ENCODE measurements at places on chromosomes 12 and 14. TPM values are rescaled to one million over a fixed set of nuclear protein-coding genes. Genes with fewer than 3 reads are reported as not detected.

DNA sequence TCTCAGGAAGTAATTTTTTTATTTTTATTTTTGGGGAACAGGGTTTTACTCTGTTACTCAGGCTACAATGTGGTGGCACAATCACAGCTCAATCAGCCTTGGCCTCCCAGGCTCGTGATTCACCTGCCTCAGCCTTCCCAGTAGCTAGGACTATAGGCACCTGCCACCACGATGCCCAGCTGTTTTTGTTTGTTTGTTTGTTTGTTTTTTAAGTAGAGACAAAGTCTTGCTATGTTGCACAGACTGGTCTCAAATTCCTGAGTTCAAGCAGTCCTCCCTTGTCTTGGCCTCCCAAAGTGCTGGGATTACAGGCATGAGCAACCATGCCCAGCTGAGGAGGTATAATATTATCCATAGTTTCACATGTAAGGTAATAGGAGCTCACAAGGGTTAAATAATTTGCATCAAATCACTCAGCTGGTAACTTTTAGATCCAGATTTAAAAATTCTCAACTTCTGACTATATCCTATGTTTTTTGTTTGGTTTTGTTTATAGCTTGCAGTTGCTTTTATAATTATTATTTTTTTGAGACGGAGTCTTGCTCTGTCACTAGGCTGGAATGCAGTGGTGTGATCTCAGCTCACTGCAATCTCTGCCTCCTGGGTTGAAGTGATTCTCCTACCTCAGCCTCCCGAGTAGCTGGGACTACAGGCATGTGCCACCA lies 629.3 kb downstream of the DIO2 start:
- no peaks in the 10 kb centered on the region for H3K27me3 ChIP-seq
- H3K4me3 ChIP-seq, result no peak overlapping the region
- H3K27ac ChIP-seq, result no peak overlapping the region
- peaks cover 8% of the 10 kb centered on the region for H3K4me1 ChIP-seq
- H3K36me3 ChIP-seq, result no peaks in the 10 kb centered on the region
- peak; percentile 20 for DNase-seq

GRCh38 chr14:100538351-100539002 lies 48.7 kb downstream of the BEGAIN start:
- H3K27ac ChIP-seq, result no peak overlapping the region
- no peaks in the 10 kb centered on the region for H3K27me3 ChIP-seq
- no peaks in the 10 kb centered on the region for H3K36me3 ChIP-seq
- DNase-seq, result no peak

DNA sequence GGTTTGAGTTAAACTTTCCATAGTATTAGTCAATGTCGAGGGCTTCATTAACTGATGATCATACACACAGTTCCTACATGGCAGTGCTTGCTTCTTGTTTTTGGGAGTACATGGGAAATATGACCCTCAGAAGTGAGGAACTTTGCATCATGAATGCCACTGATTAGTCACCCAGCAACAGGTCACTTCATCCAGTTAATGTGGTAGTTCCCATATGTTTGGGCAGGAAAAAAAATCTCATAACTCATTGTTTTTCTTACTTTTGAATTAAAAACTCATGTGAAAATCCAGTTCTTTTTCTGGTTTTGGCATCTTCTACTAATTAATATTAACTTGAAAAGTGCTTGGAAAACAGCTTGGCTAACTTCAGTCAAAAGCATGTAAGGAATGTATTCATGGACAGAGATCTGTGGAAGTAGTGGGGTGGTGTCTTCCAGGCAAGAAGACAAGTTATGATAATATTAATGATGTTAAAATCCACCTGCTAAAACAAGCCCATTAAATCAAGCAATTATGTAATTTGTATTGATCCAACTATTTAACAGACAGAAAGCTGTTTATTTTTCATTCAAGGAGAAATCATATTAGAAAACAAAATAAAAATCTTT lies 309.1 kb upstream of the NAV3 start:
- no peak overlapping the region for H3K4me3 ChIP-seq
- H3K4me1 ChIP-seq, result no peaks in the 10 kb centered on the region
- no peak for DNase-seq

GRCh38 chr12:70393787-70394499 lies 27.9 kb downstream of the KCNMB4 start:
- H3K4me3 ChIP-seq, result no peak overlapping the region
- no peaks in the 10 kb centered on the region for H3K27me3 ChIP-seq
- H3K27ac ChIP-seq, result no peak overlapping the region
- no peaks in the 10 kb centered on the region for H3K36me3 ChIP-seq
- peaks cover 12% of the 10 kb centered on the region for H3K4me1 ChIP-seq

- H3K27ac ChIP-seq, result peak overlapping the region; percentile 92
- DNase-seq, result no peak
- H3K4me1 ChIP-seq, result peaks cover 62% of the 10 kb centered on the region
- peak overlapping the region; percentile 45 for H3K4me3 ChIP-seq
- H3K36me3 ChIP-seq, result peaks cover 2% of the 10 kb centered on the region
These were observed 8.9 kb downstream of the CORO1C start for GRCh38 chr12:108722463-108722862.

DNA sequence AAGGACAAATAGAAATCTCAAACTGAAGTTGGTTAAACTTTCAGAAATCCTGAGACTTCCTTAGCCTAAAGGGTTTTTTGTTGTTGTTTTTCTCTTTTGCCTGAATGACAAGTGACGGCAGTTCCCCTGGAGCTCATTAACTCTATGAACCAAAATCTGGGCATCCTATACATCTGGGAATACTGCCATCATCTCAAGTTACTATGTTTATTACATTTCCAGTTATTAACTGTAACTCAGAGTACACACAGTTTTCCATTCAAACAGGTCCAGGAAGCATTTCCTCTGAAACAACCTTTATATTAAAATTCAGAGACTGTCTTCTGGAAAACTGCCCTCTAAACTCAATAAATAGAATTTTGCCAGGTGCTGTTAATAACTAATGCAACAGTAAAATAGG lies 55.6 kb upstream of the CDKL1 start:
- 0 out of 2 replicates have a peak overlapping the region, but pooled peaks have one; percentile 10 for H3K4me3 ChIP-seq
- peak overlapping the region; percentile 94 for H3K27ac ChIP-seq
- DNase-seq, result peak; percentile 85
- no peaks in the 10 kb centered on the region for H3K27me3 ChIP-seq

DNA sequence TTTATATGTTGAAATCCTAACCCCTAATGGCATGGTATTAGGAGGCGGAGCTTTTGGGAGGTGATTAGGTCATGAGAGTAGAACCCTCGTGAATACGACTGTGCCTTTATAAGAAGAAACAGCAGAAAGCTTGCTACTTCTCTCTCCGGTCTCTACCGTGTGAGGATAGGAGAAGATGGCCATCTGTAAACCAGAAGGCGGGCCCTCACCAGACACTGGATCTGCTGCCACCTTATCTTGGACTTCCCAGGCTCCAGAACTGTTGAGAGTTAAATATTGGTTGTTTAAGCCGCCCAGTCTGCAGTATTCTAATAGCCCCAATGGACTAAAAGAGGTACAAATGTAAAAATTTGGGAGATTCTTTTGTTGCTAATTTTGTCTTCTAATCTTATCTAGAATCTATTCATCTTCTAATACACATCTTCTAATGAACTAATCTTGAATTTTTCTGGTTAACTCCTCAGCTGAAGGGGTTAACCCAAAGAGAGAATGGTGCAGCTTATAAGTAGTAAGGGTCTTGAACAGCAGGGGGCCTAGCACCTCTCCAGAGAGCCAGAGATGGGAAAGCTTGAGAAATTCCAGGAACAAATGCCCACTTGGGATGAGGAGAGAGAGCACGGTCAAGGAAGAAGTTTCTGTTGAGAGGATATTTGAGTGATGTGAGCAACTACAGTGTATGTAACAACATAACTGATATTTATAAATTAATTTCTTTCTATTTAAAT lies 264.0 kb upstream of the GRIP1 start:
- DNase-seq, result no peak
- no peaks in the 10 kb centered on the region for H3K36me3 ChIP-seq
- H3K4me1 ChIP-seq, result peaks cover 11% of the 10 kb centered on the region
- H3K27me3 ChIP-seq, result no peaks in the 10 kb centered on the region
- no peak overlapping the region for H3K4me3 ChIP-seq

- no peak overlapping the region for H3K4me3 ChIP-seq
- no peak for DNase-seq
- no peaks in the 10 kb centered on the region for H3K36me3 ChIP-seq
- no peaks in the 10 kb centered on the region for H3K4me1 ChIP-seq
These were observed 253.3 kb downstream of the SLC15A4 start for GRCh38 chr12:128570191-128571065.

DNA sequence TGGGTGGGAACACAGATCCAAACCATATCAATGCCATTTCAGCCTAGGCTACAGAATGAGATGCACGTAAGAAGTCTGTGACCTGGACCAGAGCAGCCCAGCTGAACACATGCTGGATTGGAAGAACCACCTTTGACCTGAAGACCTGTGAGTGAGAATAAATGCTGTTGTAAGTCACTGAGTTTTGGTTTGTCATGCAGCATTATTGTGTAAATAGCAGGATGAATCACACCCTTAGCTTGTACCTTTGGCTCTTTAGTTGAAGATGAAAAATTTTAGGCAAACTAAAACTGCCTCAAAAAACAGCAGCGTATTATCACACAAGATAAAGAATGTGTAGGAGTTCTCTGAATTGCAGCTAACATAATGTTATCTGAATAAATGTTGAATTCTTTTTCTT lies 199.4 kb upstream of the LRIG3 start:
- H3K36me3 ChIP-seq, result no peaks in the 10 kb centered on the region
- H3K4me3 ChIP-seq, result no peak overlapping the region
- peak; percentile 75 for DNase-seq
- no peaks in the 10 kb centered on the region for H3K27me3 ChIP-seq
- no peak overlapping the region for H3K27ac ChIP-seq

GRCh38 chr12:123384318-123384993 lies 524 bp downstream of the KMT5A start:
- no peaks in the 10 kb centered on the region for H3K36me3 ChIP-seq
- DNase-seq, result peak; percentile 11
- H3K27ac ChIP-seq, result no peak overlapping the region
- peak overlapping the region; percentile 93 for H3K4me3 ChIP-seq

GRCh38 chr12:18262514-18262913 lies 1.2 kb downstream of the PIK3C2G start:
- peak overlapping the region; percentile 60 for H3K27ac ChIP-seq
- no peaks in the 10 kb centered on the region for H3K36me3 ChIP-seq
- peaks cover 21% of the 10 kb centered on the region for H3K4me1 ChIP-seq
- H3K27me3 ChIP-seq, result no peaks in the 10 kb centered on the region

DNA sequence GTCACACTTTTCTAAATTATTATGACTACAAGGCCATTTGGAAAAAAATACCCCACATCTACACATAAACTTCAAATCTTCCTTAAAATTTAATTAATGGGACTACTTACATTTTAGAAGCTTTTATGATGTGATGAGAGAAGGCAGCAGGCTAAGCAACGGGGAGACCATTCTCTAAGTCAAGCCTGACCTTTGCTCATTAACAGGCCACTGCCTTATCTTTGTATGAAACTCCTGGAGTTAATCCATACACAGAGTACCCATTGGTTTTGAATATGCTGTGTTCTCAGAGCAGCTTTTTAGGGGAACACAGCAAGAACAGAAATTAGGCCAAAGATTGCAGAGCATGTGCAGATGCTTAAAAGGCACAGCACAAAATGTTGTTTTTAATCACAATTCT lies 35.5 kb upstream of the LRIG3 start:
- DNase-seq, result no peak
- no peak overlapping the region for H3K4me3 ChIP-seq
- H3K36me3 ChIP-seq, result no peaks in the 10 kb centered on the region
- H3K27me3 ChIP-seq, result no peaks in the 10 kb centered on the region
- no peaks in the 10 kb centered on the region for H3K4me1 ChIP-seq

GRCh38 chr14:68476212-68477109 lies 316.4 kb downstream of the ZFP36L1 start:
- no peaks in the 10 kb centered on the region for H3K27me3 ChIP-seq
- H3K36me3 ChIP-seq, result no peaks in the 10 kb centered on the region
- H3K4me1 ChIP-seq, result peaks cover 28% of the 10 kb centered on the region
- H3K4me3 ChIP-seq, result no peak overlapping the region

- peaks cover 14% of the 10 kb centered on the region for H3K4me1 ChIP-seq
- no peak overlapping the region for H3K4me3 ChIP-seq
- H3K27me3 ChIP-seq, result no peaks in the 10 kb centered on the region
- H3K27ac ChIP-seq, result no peak overlapping the region
These were observed 35.1 kb downstream of the RDH12 start for GRCh38 chr14:67736771-67737170.

- DNase-seq, result no peak
- H3K4me3 ChIP-seq, result no peak overlapping the region
- H3K36me3 ChIP-seq, result no peaks in the 10 kb centered on the region
- no peak overlapping the region for H3K27ac ChIP-seq
- H3K4me1 ChIP-seq, result no peaks in the 10 kb centered on the region
These were observed 33.7 kb downstream of the DACT1 start for GRCh38 chr14:58671436-58671835.

DNA sequence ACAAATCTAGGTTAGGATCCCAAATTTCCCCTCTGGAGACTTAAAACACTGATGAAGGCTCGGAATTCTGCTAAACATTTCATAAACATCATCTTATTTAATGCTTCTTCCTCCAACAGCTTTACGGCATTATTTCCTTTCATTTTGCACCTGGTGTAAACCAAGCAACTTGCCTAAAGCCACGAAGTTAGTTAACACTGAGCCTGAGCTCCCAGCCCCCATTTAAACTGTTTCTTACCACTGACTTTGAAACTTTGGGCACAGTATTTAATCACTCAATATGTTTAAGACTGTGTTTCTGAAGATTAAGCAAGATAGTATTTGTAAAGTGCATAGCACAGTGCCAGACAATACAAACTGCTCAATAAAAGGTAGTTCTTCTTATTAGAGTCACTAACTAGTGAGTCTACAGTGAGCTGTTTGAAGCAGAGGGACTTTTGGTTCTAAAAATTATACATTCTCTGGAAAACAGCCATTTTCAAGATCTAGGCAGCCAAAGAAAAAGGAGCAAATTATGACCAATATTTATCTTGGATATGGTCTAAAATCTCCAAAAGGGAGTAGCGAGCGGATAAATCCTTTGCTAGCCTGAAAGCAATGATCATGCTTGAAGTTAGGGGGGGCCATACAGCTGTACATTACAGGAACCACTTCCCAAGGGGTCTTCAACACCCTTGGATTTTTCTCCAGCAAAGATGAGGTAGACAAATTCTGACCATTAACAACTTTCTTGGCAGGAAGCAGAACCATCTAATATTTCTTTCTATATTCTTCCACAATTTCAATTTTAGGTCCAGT lies 4.0 kb downstream of the EGLN3 start:
- H3K27ac ChIP-seq, result no peak overlapping the region
- H3K27me3 ChIP-seq, result peaks cover 37% of the 10 kb centered on the region
- DNase-seq, result no peak
- H3K36me3 ChIP-seq, result no peaks in the 10 kb centered on the region
- peak overlapping the region; percentile 26 for H3K4me3 ChIP-seq

GRCh38 chr14:73125746-73126145 lies 10.6 kb upstream of the PSEN1 start:
- no peak overlapping the region for H3K4me3 ChIP-seq
- no peak overlapping the region for H3K27ac ChIP-seq
- H3K27me3 ChIP-seq, result no peaks in the 10 kb centered on the region
- peaks cover 37% of the 10 kb centered on the region for H3K36me3 ChIP-seq
- DNase-seq, result no peak

GRCh38 chr12:128724468-128725046 lies 99.2 kb downstream of the SLC15A4 start:
- H3K27me3 ChIP-seq, result peaks cover 21% of the 10 kb centered on the region
- no peak overlapping the region for H3K27ac ChIP-seq
- H3K36me3 ChIP-seq, result no peaks in the 10 kb centered on the region
- no peak for DNase-seq
- no peak overlapping the region for H3K4me3 ChIP-seq

The GUCY2C gene
- total RNA-seq, result not detected

The CLEC4D gene
- not detected for total RNA-seq

The PLEKHG7 gene
- not detected for total RNA-seq

The OAS1 gene
- 10.2 TPM for total RNA-seq

The LRRC10 gene
- total RNA-seq, result not detected

The CSRNP2 gene
- 23.3 TPM for total RNA-seq

The KLRC3 gene
- not detected for total RNA-seq

The PRKD1 gene
- total RNA-seq, result 3.0 TPM

The LRR1 gene
- total RNA-seq, result 46.9 TPM
